ENCODE measurements at places on chromosomes 3 and 15.

DNA sequence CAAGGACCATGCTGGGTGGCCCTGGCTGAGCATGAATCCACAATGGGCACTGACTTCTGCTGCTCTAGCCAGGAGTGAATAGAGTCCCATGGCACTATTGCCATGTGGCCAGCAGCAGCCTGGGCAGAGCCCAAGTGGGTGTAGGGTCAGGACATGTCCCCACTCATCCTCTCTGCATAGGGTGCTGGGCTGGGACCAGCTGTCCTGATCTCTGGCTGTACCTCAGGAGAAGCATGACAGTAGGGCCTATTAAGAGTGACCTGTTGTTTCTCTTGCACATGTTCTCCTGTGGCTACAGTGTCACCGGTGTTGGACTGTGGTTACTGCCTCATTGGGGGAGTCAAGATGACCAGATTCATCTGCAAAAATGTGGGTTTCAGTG is 46.9 kb downstream of the DLEC1 start:
- no peak for DNase-seq

- DNase-seq: no peak
Observed at GRCh38 chr15:80153900-80154299, 1.1 kb downstream of the FAH start.

- no peak for DNase-seq
Observed at GRCh38 chr3:65988411-65989180, 50.1 kb downstream of the MAGI1 start.

GRCh38 chr3:156483426-156483825 is 71.5 kb downstream of the SSR3 start:
- DNase-seq: peak; percentile 25

GRCh38 chr3:108159105-108159504 is 63.1 kb downstream of the IFT57 start:
- DNase-seq: no peak

GRCh38 chr3:30292192-30292893 is 314.1 kb upstream of the TGFBR2 start:
- no peak for DNase-seq

- DNase-seq: no peak
Observed at GRCh38 chr15:37789881-37790280, 144.6 kb upstream of the TMCO5A start.

GRCh38 chr15:62208884-62209283 is 43.8 kb upstream of the C2CD4B start:
- no peak for DNase-seq

- DNase-seq: no peak
Observed at GRCh38 chr15:69794645-69795469, 302.9 kb downstream of the TLE3 start.
